ENCODE measurements at places on chromosomes 6 and 20.

GRCh38 chr20:18571578-18571977 lies 4.3 kb downstream of the SMIM26 start:
- no peak for DNase-seq

- no peak for DNase-seq
Observed at GRCh38 chr20:34907616-34908469, 31.4 kb downstream of the ACSS2 start.

GRCh38 chr6:116286773-116287358 lies 7.1 kb upstream of the TSPYL1 start:
- DNase-seq, result no peak

DNA sequence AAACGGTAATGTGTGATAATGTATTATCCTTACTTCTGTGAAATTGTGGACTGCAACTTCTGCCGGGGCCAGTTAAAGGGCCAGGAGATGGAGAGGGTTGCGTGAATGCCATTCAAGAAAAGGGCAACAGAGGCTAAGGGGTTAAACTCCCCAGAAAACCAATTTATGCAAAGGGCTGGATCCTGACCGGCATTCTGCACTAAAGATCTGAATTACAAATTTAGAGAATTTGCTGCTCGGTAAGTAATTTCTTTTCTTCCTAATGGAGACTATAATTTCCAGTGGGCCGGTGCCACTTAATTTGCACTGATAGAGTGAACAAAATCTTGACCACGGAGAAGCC lies 130.1 kb downstream of the BCAS1 start:
- no peak for DNase-seq

DNA sequence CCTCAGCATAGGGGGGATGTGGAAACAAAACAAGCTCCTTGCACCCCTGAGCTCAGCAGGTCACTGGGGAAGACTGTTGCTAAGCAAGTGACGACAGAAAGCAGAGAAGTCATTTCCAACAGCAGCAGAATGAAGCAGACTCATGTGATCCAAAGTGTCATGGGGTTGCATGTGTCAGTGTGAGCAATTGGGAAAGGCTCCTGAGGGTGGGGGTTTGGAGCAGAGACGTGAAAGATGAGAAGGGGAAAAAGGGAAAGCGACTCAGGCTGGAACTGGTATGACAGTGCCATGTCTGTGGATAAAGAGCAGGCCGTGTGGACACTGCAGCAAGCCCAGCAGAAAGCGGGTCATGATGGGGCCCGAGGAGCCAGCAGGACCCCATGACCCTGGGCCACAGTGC lies 363.9 kb downstream of the PREX1 start:
- DNase-seq, result no peak

DNA sequence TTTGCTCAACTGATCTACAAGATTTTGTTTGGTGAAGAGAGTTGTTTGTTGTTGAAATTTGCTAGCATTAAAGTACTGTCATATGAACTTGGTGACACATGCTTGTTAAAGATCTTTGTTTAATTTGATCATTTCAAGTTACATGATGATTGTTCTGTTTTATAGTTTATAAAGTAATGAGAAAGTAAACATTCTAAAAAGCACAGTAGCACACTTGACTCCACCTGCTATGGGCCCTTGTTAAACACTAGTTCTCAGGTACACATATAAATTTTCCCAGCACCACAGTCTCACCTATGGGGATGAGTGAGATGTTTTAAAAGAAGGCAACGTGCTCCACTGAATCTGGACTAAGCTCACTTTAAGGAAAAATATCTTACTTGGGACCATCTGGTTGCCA lies 14.1 kb downstream of the MCHR2 start:
- DNase-seq, result no peak
